ENCODE measurements at places on chromosomes 4 and X. TPM values are rescaled to one million over a fixed set of nuclear protein-coding genes. Genes with fewer than 3 reads are reported as not detected.

USO1 gene
- total RNA-seq, result 70.5 TPM

ZNF141 gene
- 8.5 TPM for total RNA-seq

LUZP4 gene
- total RNA-seq, result not detected

ADH7 gene
- total RNA-seq, result not detected

GRCh38 chr4:186719925-186720694 is 3.5 kb downstream of the FAT1 start:
- DNase-seq, result no peak

Data from cardiac septum (tissue), 1 donor.